ENCODE measurements at places on chromosomes 3 and 15. TPM values are rescaled to one million over a fixed set of nuclear protein-coding genes. Genes with fewer than 3 reads are reported as not detected.

The WDR53 gene
- polyA plus RNA-seq = 17.4 TPM

The SPTSSB gene
- polyA plus RNA-seq = 3.6 TPM

- DNase-seq = no peak
Observed at GRCh38 chr15:84826369-84826823, 9.2 kb downstream of the ALPK3 start.

DNA sequence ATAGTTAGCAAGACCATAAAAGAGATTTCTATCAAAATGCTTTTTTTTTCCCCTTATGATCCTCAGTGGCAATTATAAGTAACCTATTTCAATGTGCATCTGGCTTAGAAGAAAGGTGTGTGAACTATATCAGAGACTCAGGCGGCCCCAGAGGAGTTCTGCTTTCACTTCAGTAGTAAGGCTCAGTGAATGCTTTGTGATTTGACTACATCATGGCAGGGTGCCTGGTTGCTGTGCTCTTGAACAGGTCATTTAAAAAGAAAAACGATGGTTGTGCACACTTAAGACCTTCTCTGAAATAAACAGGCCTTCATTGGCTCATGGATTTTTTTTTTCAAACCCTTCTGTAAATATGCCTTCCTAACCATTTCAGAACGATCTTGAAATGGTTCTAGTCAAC, 400.4 kb upstream of the RARB start:
- DNase-seq = peak; percentile 51

- DNase-seq = no peak
Observed at GRCh38 chr3:40057077-40057476, 247.7 kb downstream of the MYRIP start.

DNA sequence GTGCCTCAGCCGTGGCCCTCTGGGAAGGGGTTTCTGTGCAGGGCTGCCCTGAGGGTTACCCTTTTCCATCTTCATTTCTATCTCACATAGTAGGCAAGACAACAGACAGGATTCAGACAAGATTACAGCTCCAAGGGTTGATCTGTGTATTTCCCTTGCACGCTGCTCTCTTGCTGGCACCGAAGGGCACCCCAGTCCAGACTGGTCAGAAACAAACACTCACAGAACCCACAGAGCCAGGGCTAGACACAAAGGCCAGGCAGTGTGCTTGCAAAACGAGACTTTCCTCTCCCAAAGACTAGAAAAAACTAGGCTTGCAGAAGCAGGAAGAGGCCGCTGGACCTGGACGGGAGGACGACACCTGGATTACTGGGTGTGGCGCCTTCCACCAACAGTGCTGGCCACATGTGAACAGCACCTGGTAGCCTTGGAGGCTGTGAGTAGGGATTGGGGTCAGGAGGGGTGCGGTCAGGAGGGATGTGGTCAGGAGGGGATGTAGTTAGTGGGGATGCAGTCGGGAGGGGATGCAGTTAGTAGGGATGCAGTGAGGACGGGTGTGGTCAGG, 96.8 kb downstream of the BDH1 start:
- no peak for DNase-seq

- DNase-seq = no peak
Observed at GRCh38 chr15:92541291-92542200, 114.0 kb downstream of the FAM174B start.

- DNase-seq = peak; percentile 27
Observed at GRCh38 chr3:16849229-16849628, 35.5 kb upstream of the PLCL2 start.

DNA sequence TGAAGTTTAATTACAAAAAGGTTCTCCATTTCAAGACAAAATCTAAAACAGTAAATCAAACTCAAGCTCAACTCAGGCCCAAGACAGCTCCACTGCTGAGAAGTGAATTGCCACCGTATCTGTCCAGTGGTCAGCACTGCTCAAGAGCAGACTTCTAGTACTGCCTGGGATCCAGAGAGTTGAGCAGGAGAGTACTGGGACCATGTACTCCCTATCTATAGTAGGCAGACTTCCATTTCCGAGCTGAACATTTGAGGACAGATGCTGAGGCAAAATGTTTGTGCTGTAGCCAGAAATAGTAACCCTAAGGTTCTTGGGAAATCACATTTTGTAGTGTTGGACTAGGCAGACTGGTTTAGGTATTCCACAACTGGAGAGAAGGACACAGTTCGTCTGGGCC, 44.1 kb downstream of the MRPL3 start:
- no peak for DNase-seq

DNA sequence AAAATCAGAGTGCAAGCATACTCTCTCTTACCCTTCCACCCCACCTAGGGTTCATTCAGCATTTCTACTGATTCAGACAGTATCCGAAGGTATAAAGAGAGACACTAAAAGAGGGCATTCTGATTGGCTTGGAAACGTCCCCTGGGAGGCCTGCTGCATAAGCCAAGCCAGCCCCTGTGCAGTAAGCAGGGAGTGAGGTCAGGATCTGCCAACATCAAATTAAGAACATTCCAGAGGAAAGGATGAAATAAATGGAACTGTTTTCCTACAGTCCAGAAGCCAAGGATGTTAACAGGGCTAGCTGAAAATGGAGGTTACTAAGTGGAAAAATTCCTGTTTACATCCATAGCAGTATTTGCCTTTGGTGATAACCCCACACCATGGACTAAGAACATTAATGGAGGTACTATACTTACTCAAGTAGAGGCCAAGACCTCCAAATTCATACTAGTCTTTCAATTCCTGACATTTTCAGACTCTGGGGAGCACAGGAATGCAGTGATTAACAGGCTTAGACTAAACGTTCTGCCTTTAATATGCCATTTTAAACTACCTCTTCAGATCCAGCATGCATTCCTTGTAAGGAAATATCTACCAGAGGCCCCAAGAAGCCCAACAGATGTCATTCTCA, 34.5 kb downstream of the NPTN start:
- DNase-seq = peak; percentile 47

DNA sequence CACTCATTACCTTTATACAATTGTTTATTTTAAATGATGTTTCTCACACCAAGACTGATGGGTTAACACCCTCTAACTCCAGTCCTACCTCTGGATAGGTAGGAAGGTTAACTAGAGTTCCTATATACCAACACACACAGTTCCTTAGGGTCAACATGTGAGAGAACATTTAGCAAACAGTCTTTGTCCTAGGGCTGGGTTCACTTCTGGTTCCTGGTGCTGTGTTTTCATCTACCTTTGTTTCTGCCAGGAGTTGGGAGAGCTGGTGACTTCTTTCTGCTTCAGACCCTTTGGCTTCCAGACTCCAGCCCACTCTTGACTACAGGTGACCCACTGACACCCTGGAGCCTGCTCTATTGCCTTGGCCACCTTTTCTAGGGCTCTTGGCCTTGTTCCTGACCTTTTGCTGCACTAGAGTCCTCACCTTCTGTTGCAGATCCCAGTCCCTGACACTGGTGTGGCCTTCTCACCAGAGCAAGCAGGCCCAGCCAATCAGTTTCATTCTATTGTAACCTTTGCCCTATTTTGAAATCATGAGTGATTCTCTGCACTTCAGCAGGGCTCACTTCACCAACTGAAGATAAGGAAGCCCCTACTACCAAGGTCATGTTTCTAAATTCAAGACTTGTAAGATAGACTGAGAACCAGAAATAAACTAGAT, 50.0 kb upstream of the SECISBP2L start:
- no peak for DNase-seq

- DNase-seq = no peak
Observed at GRCh38 chr3:32189693-32190092, 48.8 kb upstream of the CMTM8 start.

DNA sequence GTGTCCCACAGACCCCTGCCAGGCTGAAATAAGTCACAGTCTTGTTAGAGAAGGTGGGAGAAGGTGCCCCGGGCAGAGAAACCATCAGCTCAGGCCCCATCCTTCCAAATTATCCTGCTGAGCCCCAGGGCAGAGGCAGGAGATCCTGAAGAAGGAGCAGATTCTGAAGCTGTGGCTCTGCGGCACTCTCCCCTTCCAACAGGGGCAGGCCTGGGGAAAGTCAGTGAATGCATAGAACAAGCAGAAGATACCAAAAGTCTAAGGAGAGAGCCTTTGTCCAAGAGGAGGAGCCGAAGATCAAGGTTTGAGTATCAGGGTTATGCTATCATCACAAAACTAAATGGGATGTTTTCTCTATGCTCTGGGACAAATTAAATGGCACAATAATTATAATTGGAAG, 249.3 kb downstream of the XXYLT1 start:
- no peak for DNase-seq

DNA sequence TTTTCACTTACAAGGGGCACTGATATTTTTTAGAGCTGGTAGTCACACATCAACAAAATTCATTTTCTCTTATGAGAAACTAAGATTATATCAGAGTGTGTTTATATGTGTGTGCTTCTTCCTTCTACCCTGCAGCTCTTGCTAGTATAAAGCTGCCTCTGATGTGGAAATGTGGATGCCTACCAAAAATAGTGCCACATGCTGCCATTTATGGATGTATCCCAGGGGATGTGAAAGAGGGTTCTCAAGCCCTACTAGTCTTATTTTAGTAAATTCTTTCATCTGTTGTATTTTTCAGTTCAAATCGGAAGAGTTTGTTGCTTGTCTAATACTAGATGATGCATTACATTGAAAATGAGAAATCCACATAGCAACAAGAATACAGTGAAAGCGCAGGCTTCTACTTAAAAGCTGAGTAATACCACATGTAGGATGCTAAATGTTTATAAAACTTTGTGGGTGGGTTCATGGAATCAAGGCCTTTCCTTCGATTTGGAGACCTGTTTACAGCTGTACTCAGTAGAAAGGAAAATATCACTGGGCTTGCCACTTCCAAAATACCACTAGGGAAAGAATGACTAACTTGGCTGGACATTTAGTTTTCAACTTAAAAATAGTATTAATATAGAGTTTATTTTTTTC, 399.2 kb downstream of the EPHA3 start:
- no peak for DNase-seq

All from renal pelvis (tissue), 12 donors.